ENCODE measurements at places on chromosomes 5 and 9.

GRCh38 chr5:59711310-59711709 lies 182.2 kb downstream of the PDE4D start:
- no peak for DNase-seq

GRCh38 chr9:136501686-136502085 lies 18.8 kb upstream of the SEC16A start:
- DNase-seq, result no peak

- no peak for DNase-seq
These were observed 4.9 kb upstream of the SHB start for GRCh38 chr9:38073882-38074281.

- no peak for DNase-seq
These were observed 539.3 kb downstream of the ZNF608 start for GRCh38 chr5:124207118-124207517.

Data from osteocyte (in vitro differentiated cells).